ENCODE measurements at places on chromosomes 4 and X. TPM values are rescaled to one million over a fixed set of nuclear protein-coding genes. Genes with fewer than 3 reads are reported as not detected.

TNMD gene
- total RNA-seq, result not detected

TEX13B gene
- not detected for total RNA-seq

SLC2A9 gene
- 1.7 TPM for total RNA-seq

BLOC1S4 gene
- total RNA-seq, result 13.4 TPM

CNKSR2 gene
- total RNA-seq, result 0.11 TPM

MAGEB2 gene
- not detected for total RNA-seq

TKTL2 gene
- total RNA-seq, result not detected

COL25A1 gene
- 0.42 TPM for total RNA-seq

TASL gene
- 0.12 TPM for total RNA-seq

FAM241A gene
- 2.6 TPM for total RNA-seq

CORIN gene
- total RNA-seq, result 0.24 TPM

SSX1 gene
- not detected for total RNA-seq

HSD17B11 gene
- 6.6 TPM for total RNA-seq

HEPH gene
- 0.19 TPM for total RNA-seq

MAGEA9B gene
- total RNA-seq, result not detected

ZNF827 gene
- 14.1 TPM for total RNA-seq

DGAT2L6 gene
- not detected for total RNA-seq

SSX2 gene
- total RNA-seq, result not detected

MAGEA1 gene
- not detected for total RNA-seq

NSG1 gene
- 0.28 TPM for total RNA-seq

HTR2C gene
- total RNA-seq, result not detected

UGT8 gene
- not detected for total RNA-seq

LIMCH1 gene
- 169 TPM for total RNA-seq

TIGD4 gene
- total RNA-seq, result 0.12 TPM

CXCL6 gene
- not detected for total RNA-seq

SSX4B gene
- total RNA-seq, result not detected

GABRE gene
- 3.8 TPM for total RNA-seq

PPARGC1A gene
- total RNA-seq, result 37.2 TPM
